ENCODE measurements at places on chromosomes 7 and 10. TPM values are rescaled to one million over a fixed set of nuclear protein-coding genes. Genes with fewer than 3 reads are reported as not detected.

- no peak for DNase-seq
Measured at GRCh38 chr7:67589183-67589582, 592.5 kb downstream of the TYW1 start.

DNA sequence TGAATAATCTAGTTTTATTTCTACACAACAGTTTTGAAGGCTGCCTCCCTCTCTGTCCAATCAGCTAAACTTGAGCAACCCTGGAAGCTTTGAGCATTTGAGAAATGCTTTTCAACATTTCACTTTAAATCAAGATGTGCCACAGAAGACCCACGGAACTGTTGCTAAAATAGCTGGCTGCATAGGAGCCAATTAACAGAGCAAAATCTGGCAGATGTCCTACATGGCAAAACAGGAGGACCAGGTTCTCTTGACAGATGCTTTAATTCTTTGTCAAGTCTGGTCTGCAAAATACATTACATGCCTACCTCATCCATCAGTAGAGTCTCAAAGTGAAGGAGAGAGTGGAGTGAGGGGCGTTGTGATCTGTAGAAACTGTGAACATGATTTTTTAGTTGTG lies 185.9 kb downstream of the DPY19L1 start:
- DNase-seq = no peak

DNA sequence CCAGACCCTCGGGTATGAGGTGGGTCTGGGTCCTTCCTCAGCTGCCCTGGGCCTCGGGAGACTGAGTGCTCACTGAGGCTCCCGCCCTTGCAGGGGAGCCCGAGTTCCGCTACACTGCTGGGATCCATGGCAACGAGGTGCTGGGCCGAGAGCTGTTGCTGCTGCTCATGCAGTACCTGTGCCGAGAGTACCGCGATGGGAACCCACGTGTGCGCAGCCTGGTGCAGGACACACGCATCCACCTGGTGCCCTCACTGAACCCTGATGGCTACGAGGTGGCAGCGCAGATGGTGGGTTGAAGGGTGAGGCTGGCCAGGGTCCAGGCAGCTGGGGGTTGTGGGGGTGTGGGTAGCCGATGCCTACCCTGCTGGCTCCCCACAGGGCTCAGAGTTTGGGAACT lies 7.6 kb downstream of the AEBP1 start:
- no peak for DNase-seq

DNA sequence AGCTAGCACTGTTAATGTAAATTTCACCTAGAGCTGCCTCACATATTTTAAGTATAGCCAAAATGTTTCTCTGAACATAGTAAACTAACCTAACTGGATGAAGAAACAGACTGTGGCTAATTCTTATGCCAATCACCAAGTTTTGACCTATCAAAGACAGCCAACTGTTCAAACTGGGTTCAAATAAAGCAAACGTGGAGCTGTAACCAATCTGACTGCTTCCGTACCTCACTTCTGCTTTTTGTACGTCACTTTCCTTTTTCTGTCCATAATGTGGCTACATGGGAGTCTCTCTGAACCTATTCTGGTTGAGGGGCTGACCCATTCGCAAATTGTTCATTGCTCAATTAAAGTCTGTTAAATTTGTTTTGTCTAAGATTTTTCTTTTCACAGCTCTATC lies 66.3 kb upstream of the ETV1 start:
- no peak for DNase-seq

DNA sequence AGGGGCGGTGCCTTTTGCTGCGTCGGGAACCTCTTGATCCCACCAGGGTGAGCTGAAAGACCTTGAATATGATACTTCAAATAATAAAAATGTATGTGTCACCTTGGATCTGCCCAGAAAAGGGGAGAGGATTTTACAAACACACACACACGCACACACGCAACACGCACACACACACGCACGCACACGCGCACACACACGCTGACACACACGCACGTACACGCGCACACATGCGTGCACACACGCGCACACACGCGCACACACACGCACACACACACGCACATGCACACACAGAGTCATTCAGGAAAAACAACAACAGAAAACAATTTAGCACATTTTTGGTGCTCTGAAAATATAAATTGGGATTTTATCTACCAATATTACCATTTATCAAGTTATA lies 379.5 kb downstream of the PAXIP1 start:
- no peak for DNase-seq

Gene SYPL1
- total RNA-seq = 87.1 TPM

Gene GHRHR
- not detected for total RNA-seq

Gene LRRN3
- total RNA-seq = 9.9 TPM

Gene AKR1E2
- total RNA-seq = 8.4 TPM

Gene ANKRD61
- 0.29 TPM for total RNA-seq

Data from left cardiac atrium (tissue), 4 donors.